ENCODE measurements at places on chromosomes 2 and 18.

- no peak for DNase-seq
- no peak overlapping the region for H3K4me3 ChIP-seq
- H3K4me1 ChIP-seq = no peaks in the 10 kb centered on the region
- no peak overlapping the region for H3K27ac ChIP-seq
Observed at GRCh38 chr2:239137165-239137897, 263.5 kb downstream of the HDAC4 start.

- H3K36me3 ChIP-seq = no peaks in the 10 kb centered on the region
- peaks cover 2% of the 10 kb centered on the region for H3K27me3 ChIP-seq
- no peak overlapping the region for H3K27ac ChIP-seq
- no peaks in the 10 kb centered on the region for H3K4me1 ChIP-seq
- no peak for DNase-seq
Observed at GRCh38 chr2:164257742-164258141, 363.5 kb downstream of the GRB14 start.

DNA sequence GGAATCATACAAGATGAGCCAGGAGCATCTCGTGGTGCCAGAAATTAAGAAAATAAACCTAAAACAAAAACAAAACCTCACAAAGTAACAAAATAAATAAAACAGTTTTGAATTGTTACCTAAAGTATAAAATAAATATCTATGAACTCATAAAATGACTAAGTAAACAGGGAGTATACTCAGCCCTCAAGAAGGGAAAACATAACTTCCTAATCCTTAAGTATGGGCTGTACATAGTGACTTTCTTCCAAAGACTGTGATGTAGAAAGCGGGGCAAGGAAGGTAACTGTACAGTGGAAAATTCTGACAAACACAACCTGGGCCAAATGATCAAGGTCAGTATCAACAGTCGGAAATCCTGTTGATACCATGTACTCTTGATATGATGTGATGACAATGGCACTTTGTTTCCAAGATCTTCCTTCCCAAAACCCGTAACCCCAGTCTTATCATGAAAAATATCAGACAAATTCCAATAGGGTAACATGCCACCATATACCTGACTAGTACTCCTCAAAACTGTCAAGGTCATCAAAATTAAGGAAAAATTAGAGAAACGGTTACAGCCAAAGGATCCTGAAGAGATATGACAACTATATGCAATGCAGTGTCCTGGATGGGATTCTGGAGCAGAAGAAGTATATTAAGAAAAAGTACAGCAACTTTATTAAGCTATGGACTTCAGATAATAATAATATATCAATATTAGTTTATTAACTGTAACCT, 76.0 kb upstream of the XIRP2 start:
- H3K4me3 ChIP-seq = no peak overlapping the region
- no peaks in the 10 kb centered on the region for H3K27me3 ChIP-seq
- no peak for DNase-seq
- no peaks in the 10 kb centered on the region for H3K4me1 ChIP-seq
- no peaks in the 10 kb centered on the region for H3K36me3 ChIP-seq
- no peak overlapping the region for H3K27ac ChIP-seq

- H3K4me3 ChIP-seq = no peak overlapping the region
- no peak for DNase-seq
- H3K4me1 ChIP-seq = no peaks in the 10 kb centered on the region
Observed at GRCh38 chr18:2442726-2443275, 128.5 kb downstream of the METTL4 start.

- H3K27ac ChIP-seq = no peak overlapping the region
- H3K36me3 ChIP-seq = no peaks in the 10 kb centered on the region
- no peak overlapping the region for H3K4me3 ChIP-seq
- H3K4me1 ChIP-seq = no peaks in the 10 kb centered on the region
- DNase-seq = no peak
- no peaks in the 10 kb centered on the region for H3K27me3 ChIP-seq
Observed at GRCh38 chr2:211901226-211901846, 637.3 kb downstream of the ERBB4 start.

DNA sequence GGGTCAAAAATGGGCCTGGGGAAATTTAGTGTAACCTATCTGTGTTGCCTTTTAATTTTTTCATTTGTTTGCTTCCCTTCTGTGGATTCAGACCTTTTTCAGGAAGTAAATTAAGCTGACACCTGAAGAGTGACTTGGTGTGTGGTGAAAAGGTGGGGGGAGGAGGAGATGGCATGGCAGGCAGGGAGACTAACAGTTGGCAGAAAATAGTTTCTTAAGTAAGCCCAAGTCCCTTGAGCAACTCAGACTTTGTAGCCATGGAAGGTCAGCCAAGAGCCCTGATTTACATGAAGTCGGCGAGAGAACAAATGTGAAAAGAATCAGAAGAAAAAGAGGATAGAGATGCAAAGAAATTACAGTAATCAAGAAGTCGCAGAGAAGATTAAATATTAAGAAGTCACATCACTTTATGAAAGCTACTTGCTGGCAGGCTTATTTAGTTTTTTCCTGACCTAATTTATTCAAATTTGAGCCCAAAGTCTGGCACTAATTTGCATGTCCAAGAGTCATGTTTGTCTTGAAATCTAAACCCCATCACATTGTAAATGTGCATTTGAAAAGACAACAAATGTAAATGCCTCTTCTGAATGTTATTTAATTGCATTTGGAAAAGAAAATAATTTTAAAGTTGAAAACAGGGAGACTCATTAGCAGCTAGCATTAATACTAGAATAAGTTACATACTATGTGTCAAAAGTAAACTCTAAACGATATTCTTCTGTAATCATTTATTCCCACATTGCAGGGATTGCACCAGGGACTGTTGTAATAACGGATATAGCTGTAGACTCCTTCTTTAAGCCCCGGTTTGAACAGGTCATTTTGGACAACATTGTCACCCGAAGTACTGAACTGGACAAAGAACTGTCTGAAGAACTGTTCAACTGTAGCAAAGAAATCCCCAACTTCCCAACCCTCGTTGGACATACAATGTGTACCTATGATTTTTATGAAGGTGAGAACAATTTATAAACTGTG, 19.3 kb downstream of the UPP2 start:
- no peaks in the 10 kb centered on the region for H3K4me1 ChIP-seq
- no peak overlapping the region for H3K27ac ChIP-seq
- no peak for DNase-seq
- H3K4me3 ChIP-seq = no peak overlapping the region
- H3K36me3 ChIP-seq = no peaks in the 10 kb centered on the region

- no peaks in the 10 kb centered on the region for H3K4me1 ChIP-seq
- no peak overlapping the region for H3K4me3 ChIP-seq
- H3K27me3 ChIP-seq = no peaks in the 10 kb centered on the region
- no peak for DNase-seq
Observed at GRCh38 chr2:49831698-49832367, 677.5 kb upstream of the FSHR start.

All from endothelial cell of umbilical vein (primary cell).